Endothelial cell (in vitro differentiated cells): ENCODE measurements at places on chromosomes 16 and 17.

DNA sequence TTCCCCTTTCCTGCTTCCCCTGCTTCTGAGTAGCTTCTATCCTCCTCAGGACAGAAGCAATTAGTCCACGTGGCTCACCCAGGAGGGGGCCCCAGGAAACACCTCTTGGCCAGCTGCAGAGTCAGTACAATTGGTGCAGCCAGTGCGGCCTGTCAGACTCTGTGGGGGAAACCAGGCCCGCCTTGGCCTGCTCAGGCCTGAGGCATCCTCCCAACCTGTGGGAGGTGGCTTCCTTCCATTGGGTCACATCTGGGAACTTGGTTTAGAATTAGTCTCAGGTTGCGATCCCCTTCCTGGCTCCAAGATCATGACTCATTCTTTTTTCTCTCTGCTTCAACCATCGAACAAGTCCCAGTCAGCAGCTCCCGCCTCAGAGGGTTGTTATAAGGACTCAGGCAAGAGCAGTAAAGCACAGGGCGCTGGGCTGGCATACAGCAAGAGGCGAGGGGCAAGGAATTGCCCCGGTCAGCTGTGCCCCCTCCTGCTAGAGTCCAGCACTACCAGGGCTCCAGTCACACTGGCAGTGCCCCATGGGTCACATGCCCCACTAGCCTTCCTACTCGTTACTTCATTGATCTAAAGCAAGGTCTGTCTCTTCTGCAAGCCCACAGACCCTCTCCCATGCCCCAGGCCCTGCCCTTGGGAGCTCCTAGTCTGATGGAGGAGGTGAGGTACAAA lies 8.1 kb upstream of the EPX start:
- DNase-seq, result no peak

GRCh38 chr17:21126645-21127508 lies at the start of gene DHRS7B:
DHRS7B (plus strand) TSS chr17:21126964; CDS start chr17:21126972, 8 bp downstream.
- DNase-seq, result peak; percentile 94

GRCh38 chr16:28069971-28070794 lies 6.7 kb upstream of the GSG1L start:
- no peak for DNase-seq

DNA sequence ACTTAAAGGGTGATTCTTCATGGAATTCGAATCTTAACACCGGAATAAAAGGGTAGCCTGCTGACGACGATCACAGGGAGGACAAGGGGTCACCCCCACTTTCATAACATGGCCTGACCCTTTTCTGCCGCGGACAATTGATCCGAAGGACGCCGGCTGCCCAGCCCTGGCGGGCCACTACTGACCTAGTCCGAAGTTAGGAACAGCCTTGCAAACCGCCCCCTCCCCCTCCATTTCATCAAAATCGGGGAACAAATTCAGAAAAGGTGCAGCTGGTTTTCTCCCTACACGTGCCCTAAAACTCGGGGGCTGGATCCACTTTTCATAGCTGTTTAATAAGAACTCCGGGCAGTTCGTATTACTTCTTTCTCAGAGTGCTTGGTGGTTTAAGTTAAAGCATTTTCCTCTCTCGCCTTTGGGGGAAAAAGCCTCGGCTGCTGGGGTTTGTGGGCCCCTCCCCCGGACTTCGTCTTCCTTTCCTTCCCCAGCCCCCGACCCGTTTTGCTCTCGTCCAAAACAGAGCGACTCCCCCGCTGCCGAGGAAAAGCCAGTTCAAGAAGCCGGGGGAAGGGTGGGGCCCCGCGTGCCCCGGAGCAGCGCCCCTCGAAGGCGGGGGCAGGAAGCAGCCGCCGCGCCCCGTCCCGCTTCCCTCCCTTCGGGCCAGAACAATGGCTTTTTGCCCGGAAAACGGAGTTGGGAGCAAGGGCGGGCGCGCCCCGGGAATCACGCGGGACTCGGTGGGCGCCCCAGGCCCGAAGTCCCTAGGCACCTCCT lies 641 bp upstream of the CBX2 start:
- DNase-seq, result peak; percentile 80

DNA sequence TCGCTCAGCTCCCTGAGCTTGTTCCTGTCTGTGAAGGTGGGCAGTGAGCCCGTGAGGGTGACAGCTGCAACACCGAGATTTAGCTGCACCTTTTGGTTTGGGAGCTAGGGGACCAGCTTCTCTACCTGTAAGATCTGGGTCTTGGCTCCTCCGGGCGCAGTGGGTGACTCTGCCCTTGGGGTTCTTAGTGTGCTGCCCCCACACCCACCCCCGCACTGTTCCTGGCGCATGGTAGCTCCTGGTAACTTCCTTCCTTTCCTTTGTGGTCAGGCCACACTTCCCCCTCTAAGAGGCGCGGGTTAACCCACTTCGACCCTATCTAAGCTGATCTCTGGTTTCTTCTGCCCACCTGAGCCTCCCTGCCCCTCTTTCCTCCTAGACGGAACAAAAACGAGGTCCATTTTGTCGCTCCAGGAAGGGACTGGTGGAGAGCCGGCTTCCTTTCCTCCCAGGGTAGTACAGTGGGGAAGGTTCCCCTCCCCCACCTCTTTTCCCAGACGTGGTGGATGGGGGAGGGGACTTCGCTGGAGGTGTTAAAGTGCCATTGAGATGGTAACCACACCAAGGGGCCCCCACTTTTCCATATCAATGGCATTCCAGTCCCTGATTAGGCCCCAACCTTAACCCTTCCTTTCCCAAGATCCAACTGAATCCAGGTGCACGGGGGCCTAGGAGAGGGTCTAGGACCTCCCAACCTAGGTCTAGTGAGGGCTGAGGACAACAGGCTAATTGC lies 4.6 kb upstream of the CLDN9 start:
- no peak for DNase-seq

DNA sequence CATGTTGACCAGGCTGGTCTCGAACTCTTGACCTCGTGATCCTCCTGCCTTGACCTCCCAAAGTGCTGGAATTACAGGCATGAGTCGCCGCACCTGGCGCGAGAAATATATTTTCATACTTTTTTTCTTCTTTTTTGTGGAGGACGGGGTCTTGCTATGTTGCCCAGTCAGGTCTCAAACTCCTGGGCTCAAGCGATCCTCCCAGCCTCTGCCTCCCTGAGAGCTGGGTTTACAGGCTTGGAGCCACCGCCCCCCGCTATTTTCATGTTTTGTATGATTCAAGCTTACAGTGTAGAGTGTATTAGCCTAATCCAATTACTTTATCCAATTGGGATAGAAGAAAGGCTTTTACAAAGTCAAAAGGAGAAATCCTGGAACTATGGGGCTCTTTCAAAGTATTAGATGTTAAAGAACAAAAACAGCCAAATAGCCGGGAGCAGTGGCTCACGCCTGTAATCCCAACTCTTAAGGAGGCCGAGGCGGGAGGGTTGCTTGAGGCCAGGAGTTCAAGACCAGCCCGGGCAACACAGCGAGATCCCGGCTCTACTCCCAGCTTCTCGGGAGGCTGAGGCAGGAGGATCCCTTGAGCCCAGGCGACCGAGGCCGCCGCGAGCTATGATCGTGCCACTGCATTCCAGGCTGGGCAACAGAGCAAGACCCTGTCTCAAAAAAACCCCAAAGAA lies 1.4 kb upstream of the MAP1LC3B start:
- DNase-seq, result no peak

DNA sequence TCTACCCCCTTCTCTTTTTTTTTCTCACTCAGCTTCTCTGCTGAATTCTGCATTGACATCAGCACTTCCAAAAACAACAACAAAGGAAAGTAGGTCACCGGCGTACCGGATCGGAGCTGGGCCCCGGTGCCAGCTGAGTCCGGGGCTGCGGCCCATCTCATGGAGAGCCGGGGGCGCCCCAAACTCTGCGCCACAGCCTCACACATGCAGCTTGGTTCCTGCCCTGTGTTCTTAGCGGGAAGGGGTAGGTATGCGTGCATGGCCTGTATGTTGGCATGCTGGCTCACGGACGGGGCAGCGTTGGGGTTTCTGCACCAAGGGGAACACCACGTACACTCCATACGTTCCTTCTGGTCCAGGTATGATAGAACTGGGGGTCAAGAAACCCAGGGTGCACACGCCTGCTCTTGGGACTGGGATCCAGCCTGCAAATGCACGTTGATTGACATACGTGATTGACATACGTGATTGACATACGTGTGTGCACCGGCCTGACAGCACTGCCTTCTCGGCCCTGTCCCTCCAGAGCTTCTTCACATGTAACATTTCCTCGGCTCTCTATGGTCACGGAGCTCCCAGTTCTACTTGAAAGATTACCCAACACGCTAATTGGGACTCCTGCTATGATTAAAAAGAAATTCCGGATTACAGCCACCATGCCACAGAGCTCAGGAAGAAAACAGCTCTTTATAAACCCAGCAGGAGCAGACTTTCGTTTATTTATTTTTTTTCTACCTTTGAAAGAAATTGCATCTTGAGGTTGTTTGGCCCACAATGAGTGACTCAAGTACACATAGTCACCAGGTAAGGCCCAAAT lies 88.7 kb downstream of the RPA1 start:
- DNase-seq, result no peak

- no peak for DNase-seq
Observed at GRCh38 chr17:59160157-59161025, 4.8 kb downstream of the PRR11 start.

GRCh38 chr17:3944485-3945388 lies 19.5 kb downstream of the ATP2A3 start:
- peak; percentile 90 for DNase-seq

DNA sequence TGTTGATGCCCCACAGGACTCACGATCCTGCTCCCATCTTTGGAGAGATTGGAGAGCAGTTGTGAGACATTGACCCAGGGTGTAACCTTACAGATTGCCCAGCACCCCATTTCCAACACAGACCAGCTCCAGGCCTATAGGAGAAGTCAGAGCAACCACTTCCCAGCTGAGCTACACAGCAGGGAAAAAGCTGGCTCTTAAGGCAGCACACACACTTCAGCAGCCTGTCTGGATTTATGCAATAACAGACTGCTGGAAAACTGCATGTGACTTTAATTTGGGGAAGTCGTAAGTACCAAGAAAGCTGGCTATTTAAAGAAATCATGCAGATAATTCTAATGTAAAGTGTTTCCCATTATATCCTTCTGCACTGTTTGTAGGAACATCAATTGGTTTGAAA lies 30.8 kb downstream of the NOG start:
- DNase-seq, result no peak

DNA sequence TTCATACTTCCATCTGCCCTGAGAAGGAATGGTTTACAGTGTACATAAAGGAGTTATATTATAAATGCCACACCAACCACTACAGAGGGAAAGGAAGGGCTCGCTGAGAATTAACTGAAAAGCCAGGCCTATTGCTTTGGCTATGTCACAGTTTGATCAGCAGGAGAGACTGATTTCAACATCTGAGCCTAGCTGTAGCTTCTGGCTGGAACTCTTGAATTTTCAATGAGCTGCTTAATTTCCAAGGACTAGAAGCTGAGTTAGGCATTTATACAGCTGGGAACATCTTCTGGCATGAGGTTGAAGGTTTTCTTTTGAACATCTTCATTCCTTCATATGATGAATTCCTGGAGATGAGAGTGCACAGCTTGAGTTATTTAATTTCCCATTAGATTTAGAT lies 47.6 kb upstream of the GNAO1 start:
- no peak for DNase-seq

DNA sequence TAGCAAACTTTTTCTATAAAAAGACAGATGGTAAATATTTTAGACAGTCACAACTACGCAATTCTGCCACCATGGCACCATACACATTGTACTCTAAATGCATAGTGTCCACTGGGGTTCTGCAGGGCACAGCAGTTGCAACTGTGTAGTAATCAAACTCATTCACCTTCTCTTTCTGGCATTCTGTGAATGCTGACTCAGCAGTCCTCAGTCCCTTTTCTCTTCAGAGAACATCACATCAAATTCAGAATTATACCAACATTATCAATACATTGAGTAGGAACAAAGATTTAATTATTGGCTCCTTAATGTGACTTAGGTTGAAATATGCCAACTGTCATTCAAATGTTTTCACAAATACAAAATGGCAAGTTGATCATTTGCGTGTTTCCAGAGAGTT lies 74.2 kb upstream of the N4BP1 start:
- DNase-seq, result no peak

GRCh38 chr16:9545522-9546437 lies 454.3 kb downstream of the HAPSTR1 start:
- no peak for DNase-seq

- peak; percentile 86 for DNase-seq
Observed at GRCh38 chr16:84672276-84673202, 24.2 kb downstream of the KLHL36 start.

- DNase-seq, result no peak
Observed at GRCh38 chr16:29910819-29911675, 10.8 kb downstream of the ASPHD1 start.

DNA sequence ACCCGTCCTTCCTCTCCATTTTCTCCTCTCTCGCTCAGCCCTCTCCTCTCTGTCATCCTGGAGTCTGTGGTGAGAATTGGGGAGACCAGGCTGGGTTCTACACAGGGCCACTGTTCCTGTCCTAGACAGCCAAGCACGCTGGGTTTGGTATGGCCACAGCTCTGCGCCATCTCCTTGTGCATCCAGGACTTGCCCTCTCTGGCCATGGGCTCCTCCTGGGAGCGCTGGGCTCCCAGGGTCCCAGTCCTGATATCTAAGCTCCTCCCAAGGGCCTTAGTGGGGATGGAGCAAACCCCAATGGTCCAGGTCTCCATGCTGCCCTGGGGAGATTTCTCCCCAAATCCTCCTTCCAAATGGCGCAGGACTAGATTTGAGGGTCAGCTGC lies 27.2 kb upstream of the ITGA3 start:
- no peak for DNase-seq

GRCh38 chr16:80459331-80459777 lies 81.4 kb upstream of the DYNLRB2 start:
- no peak for DNase-seq

- peak; percentile 64 for DNase-seq
Observed at GRCh38 chr17:80252871-80253270, 7.8 kb upstream of the RNF213 start.

- no peak for DNase-seq
Observed at GRCh38 chr16:71389330-71389729, 30.8 kb downstream of the CALB2 start.

GRCh38 chr16:89135971-89136765 lies 35.4 kb upstream of the CDH15 start:
- no peak for DNase-seq
